ENCODE measurements at places on chromosomes 1 and 21.

DNA sequence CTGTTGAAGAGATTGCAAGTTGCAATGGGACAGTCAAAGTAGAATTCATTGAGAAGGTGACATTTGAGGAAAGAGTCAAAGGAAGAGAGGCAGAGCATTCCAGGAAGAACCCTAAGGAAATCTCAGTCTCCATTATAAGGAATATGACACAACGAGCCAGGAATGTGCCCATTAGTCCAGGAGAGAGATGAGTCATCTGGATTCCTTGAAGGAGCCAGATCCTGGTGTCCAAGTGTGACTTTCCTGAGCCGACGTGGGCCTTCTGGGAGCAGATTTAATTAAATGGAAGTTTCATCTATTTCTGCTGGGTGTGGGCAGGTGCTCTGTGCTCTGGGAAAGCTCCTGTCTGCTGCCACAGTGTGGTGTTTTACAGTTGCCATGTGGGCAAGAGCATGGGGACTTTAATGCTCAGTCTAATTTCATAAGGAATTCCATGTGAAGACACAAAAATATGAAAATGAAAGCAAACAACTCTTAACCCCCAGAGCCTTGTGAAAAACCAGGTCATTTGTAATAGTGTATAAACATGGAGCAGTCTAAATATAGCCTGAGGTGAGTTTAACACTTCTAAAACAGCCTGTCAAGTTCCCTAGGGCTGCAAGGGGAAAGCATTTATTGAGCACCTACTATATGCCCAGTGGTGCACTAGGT lies 111.4 kb upstream of the ARTN start:
- no peak for DNase-seq

GRCh38 chr1:88763649-88764406 lies 79.8 kb downstream of the PKN2 start:
- DNase-seq: no peak

DNA sequence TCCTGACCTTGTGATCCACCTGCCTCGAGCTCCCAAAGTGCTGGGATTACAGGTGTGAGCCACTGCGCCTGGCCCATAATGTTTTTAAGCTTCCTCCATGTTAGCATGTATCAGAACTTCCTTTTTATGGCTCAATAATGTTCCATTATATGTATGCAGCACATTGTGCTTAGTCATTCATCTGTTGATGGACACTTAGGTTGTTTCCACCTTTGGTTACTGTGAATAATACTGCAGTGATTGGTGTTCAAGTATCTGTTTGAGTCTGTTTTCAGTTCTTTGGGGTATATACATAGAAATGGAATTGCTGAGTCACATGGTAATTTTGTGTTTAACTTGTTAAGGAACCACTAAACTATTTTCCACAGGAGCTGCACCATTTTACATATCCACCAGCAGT lies 17.7 kb downstream of the CMPK1 start:
- no peak for DNase-seq

- no peak for DNase-seq
Measured at GRCh38 chr1:178393370-178393769, 103.4 kb downstream of the CLEC20A start.

GRCh38 chr1:11797525-11798216 lies 8.1 kb downstream of the MTHFR start:
- DNase-seq: no peak

GRCh38 chr1:191888996-191889622 lies 269.2 kb upstream of the RGS18 start:
- no peak for DNase-seq

- no peak for DNase-seq
Measured at GRCh38 chr21:30336596-30336995, 898 bp downstream of the KRTAP27-1 start.

DNA sequence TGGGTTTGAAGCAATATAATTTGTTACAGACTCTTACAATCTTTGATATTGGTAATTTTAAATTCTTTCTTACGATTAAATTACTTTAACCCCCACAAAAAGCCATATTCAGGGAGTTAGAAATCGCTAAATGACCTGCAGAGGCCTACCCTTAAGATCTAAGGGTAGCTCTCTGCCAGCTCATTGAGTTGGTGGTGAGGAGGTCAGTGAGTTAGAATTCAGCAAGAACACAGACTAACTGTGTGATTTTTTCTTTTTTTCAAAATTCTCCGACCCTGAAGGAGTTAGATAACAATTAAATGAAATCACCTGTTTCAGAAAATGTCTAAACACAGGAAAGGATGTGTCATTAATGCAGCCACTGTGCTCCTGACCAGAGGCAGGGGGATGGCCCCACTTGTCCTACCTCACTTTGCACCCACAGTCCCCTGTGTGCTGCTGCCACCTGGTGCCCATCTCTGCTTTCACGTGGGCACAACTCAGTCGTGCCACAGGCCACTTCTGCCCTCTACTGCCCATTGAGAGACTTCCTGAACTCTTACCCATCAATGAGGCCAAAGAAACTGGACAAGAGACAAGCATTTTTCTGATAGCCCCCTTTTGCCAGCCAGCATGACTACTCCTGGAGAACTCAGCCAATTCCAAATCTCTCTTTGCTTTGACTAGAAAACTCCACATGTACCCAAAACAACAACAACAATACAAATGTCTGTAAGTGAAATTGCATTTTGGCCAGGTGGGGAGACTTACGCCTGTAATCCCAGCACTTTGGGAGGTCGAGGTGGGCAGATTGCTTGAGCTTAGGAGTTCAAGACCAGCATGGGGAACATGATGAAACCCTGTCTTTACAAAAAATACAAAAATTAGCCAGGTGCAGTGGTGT lies 8.4 kb downstream of the CFAP45 start:
- DNase-seq: peak; percentile 57

DNA sequence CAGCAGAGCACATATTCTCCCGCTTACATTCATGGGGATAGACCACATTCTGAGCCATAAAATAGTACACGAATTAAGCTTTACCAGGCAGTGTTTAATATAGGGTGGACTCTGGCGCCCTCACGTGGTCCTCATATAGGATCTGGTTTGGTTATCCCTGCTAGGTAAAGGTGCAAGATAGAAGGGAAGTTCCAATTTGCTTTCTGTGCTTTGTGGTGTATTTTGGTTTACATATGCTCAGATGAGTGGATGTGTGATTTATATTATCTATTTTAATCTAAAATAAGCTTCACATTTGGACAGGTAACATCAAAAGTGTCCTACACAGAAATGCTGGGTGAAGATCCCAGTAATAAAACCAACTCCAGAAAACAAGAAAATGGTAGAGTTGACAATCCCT lies 3.6 kb downstream of the CR1 start:
- peak; percentile 50 for DNase-seq

GRCh38 chr1:14440731-14441130 lies 157.8 kb upstream of the KAZN start:
- DNase-seq: no peak

DNA sequence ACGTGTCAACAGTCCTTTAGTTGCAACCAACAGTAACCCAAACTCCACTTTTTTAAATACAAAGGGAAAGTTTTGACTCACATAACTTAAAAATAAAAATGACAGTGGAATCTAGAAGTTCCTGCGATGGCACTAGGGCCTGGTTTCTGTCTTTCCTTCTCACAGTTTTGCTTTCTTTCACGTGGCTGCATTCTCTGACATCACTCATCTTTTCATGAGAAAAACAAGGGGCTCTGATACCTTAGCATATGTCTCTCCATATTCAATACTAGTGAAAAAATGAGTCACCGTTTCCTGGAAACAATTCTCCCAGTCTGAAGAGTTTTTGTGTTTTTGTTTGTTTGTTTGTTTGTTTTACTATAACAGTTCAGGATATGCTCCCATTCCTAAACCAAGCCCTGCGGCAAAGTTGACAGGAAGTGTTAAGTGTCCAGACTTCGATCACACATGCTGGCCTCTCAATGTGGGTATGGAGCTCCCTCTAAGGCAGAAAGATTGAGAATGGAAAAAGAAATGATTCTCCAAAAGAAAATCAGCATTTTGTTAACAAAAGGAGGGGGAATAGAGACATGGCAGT lies 483.3 kb downstream of the TTLL7 start:
- DNase-seq: no peak

DNA sequence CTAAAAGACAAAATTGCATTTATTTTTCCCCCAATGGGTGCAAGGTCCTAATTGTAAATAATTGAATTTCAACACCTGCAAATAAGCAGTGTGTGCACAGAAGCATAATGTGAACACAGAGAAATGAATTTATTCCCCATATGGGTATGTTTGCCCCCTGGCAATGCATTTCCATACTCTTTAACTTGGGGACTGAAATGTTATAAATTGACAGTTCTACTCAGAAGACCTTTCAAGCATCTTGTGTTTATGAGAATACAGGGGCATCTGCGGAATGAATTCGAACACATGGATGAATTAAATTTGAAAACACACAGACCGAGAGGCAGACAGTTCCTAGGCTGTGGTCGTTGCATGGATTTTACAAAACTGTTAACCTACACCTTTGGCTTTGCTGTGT lies 3.5 kb downstream of the PBX1 start:
- DNase-seq: no peak

GRCh38 chr1:245094092-245094491 lies 60.7 kb upstream of the KIF26B start:
- no peak for DNase-seq

GRCh38 chr21:43273708-43274021 lies 104.9 kb downstream of the CRYAA start:
- no peak for DNase-seq

DNA sequence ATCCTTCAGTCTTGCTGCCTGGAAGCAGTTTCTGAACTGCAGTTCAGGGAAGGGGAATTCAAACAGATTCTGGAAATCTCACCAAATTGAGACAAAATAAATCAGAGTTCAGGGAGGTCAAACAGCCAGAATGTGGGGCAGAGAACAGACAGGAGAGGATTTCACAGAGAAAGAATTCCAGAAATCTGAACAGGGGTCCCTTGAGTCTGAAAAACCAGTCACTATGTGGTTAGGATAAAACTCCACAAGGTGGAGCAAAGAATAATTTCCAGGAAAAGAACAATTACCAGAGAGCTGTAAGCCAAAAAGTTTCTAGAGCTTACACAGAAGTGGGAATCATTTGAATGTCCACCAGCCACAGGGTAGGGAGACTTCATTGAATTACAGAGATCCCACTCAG lies 84.7 kb downstream of the URB2 start:
- no peak for DNase-seq

- DNase-seq: no peak
Measured at GRCh38 chr1:104733866-104734265, 984.2 kb downstream of the AMY1C start.

DNA sequence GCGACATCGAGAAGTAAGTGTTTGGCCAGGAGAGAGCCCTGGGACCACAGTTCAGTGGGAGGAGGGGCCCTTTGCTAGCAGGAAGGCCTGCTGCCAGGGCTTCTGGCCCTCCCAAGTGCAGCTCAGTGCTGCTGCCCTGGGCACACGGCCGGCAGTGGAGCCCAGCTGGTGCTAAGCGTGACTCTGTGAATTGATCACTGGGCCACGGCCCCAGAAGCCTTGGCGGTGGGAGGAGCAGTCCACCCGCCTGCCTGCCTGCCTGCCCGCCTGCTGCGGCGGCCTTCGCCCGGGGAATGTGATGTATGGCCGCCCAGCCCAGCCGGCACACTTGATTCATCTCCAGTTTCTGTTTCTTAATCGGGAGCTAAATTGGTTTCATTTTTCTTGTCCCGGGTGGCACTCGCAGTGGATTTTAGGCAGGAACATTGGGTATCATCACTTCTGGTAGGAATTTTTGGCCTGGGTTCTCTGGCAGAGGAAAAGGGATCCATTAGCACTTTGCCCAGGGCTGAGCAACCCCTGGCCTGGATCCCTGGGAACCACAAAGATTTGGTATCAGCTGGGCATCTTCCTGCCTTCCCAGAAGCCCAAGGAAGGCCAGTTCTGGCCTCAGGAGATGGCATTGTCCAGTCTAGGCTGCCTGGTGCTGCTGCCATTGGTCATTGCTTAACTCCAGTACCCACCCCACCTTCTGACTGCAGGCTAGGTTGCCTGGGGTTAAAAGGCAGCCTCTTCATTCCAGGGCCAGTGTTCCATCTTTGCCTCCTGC lies 28.6 kb downstream of the TMEM53 start:
- no peak for DNase-seq

GRCh38 chr21:42117229-42117966 lies 46.3 kb downstream of the UMODL1 start:
- DNase-seq: peak; percentile 65

GRCh38 chr1:88052167-88052566 lies 631.9 kb upstream of the PKN2 start:
- DNase-seq: no peak

GRCh38 chr1:178727014-178727895 lies 2.2 kb downstream of the RALGPS2 start:
- no peak for DNase-seq

- DNase-seq: no peak
Measured at GRCh38 chr1:235098547-235098946, 30.1 kb downstream of the TOMM20 start.

GRCh38 chr1:226988334-226988666 lies 48.2 kb downstream of the COQ8A start:
- DNase-seq: no peak

- no peak for DNase-seq
Measured at GRCh38 chr1:32816676-32817158, 441 bp downstream of the YARS1 start.

- DNase-seq: no peak
Measured at GRCh38 chr1:198462365-198463019, 78.0 kb downstream of the ATP6V1G3 start.

DNA sequence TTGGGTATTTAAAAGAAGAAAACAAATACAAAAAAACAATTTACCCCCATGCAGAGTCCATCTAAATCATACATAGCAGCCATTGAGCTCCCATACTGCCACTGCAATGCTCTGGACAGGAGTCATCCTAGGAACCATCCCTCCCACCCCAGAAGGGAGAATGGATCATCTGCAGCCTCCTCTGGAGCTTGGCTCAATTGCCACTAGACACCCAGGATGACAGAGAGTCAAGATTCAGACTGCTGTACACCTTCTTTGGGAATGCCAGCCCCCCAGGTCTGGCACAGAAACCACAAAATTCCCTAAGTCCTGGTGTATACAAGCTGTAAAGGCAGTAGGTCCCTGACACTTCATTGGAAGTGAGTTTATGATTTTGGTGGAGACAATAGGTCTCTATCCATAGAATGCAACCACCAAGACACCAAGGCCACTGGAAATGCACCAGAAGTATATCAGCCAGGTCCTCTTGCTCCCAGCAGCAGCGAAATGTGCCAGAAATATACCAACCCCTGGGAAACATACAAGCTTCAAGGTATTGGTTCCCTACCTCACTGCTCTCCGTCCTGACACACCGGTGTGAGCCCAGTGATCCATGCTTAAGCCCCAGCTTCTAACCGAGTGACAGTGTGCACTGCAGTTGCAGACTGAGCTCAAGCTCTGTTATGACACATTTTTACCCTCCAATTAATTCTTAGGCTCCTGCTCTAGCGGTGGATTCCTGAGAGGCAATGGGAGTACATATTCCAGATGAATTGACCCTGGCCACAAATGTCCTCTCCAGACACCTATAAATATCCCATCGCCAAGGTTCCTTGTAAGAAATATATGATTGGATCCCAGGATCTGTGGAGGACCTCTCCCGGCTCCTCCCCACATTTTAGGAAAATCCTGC lies 4.4 kb downstream of the TAL1 start:
- DNase-seq: no peak

- DNase-seq: no peak
Measured at GRCh38 chr1:106768501-106768900, 288.0 kb upstream of the PRMT6 start.

- no peak for DNase-seq
Measured at GRCh38 chr1:80893115-80893514, 907.6 kb upstream of the ADGRL2 start.

GRCh38 chr1:184905601-184906322 lies 68.5 kb downstream of the NIBAN1 start:
- no peak for DNase-seq

- DNase-seq: no peak
Measured at GRCh38 chr1:4711416-4712275, 57.2 kb downstream of the AJAP1 start.

GRCh38 chr1:80659161-80659560 lies 1141.6 kb upstream of the ADGRL2 start:
- no peak for DNase-seq
